ENCODE measurements at places on chromosomes 12 and 14.

GRCh38 chr12:15786772-15787171, 2.4 kb downstream of the EPS8 start:
- H3K27ac ChIP-seq, result peak overlapping the region; percentile 97
- H3K36me3 ChIP-seq, result no peaks in the 10 kb centered on the region
- DNase-seq, result no peak
- H3K4me3 ChIP-seq, result no peak overlapping the region

GRCh38 chr14:92914087-92914656, 8.8 kb upstream of the CHGA start:
- no peak overlapping the region for H3K27ac ChIP-seq
- H3K4me1 ChIP-seq, result no peaks in the 10 kb centered on the region
- no peak for DNase-seq
- H3K27me3 ChIP-seq, result peaks cover 2% of the 10 kb centered on the region
- no peak overlapping the region for H3K4me3 ChIP-seq

DNA sequence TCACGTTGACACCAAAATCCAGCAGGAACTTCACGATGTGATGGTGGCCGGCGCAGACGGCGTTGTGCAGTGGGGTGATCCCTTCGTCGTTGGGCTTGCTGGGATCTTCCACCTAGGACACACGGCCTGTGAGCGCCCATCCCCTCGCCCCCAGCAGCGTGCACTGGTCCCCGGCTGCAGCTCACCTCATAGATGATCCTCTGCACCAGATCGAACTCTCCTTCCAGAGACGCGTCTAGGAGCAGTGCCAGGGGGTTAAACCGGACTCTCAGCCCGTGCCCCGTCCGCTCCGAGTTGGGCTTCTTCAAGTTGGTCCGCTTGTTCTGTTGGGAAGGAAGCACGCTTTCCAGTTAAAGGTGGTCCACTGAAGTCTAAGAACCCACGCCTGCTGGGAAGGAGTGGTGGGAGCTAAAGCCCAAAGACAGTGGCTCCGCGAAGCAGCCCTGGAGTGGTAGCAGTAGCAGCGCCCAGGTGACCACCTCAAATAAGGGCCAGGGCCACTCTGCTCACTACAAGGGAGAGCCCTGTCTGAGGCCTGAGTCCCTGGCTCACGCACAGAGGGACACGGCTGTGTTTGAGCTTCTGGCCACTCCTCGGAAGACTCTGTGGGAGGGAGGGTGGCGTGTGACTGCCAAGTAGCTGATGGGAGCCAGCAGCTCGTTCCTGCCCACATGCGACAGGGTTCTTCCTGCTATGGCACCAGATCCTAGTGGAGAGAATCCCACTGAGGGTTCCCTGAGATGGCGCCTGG, 23.3 kb downstream of the ZFYVE21 start:
- no peak for DNase-seq
- no peaks in the 10 kb centered on the region for H3K4me1 ChIP-seq
- no peak overlapping the region for H3K4me3 ChIP-seq
- no peaks in the 10 kb centered on the region for H3K36me3 ChIP-seq
- no peak overlapping the region for H3K27ac ChIP-seq

- no peak for DNase-seq
- H3K4me1 ChIP-seq, result no peaks in the 10 kb centered on the region
- no peaks in the 10 kb centered on the region for H3K27me3 ChIP-seq
- H3K4me3 ChIP-seq, result no peak overlapping the region
Measured at GRCh38 chr12:31817120-31817519, 88.3 kb upstream of the AMN1 start.

DNA sequence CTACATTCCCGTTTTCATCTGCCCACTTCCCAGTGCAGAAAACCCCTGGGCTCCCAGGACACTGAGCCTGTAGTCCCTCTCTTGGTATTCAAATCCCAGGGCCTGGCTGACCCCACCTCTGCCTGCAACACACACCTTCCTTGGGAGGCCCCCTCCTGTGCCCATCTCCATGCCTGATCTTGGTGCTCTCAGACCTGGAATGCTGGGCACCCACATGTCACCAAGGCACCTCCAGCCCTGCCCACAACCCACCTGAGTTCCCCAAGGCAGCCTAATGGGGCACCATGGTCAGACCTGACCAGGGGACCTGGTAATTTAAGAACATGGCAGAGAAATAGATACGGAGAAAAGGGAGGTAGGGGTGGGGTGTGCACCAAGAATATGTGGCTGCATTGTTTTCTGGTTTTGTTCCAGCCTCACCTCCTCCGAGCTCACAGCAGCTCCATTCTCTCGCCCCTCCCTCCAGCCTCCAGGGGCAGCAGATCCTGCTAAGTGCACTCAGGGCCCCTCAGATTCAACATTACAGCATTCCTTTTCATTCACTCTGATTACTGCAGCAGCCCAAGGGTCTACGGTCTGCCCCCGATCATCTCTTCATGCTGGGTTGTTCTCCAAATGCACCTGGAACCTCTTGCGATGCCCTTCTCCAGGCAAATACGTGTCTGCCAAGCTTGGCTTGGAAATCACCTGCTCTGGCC, 9.2 kb upstream of the HSP90AA1 start:
- no peak overlapping the region for H3K27ac ChIP-seq
- peaks cover 19% of the 10 kb centered on the region for H3K4me1 ChIP-seq
- no peaks in the 10 kb centered on the region for H3K36me3 ChIP-seq
- no peaks in the 10 kb centered on the region for H3K27me3 ChIP-seq

- DNase-seq, result no peak
- H3K27me3 ChIP-seq, result no peaks in the 10 kb centered on the region
- peaks cover 46% of the 10 kb centered on the region for H3K4me1 ChIP-seq
- peak overlapping the region; percentile 36 for H3K27ac ChIP-seq
- H3K4me3 ChIP-seq, result no peak overlapping the region
- no peaks in the 10 kb centered on the region for H3K36me3 ChIP-seq
Measured at GRCh38 chr12:100138048-100138802, 4.4 kb downstream of the BLTP3B start.
